ENCODE measurements at places on chromosomes 2 and 18. TPM values are rescaled to one million over a fixed set of nuclear protein-coding genes. Genes with fewer than 3 reads are reported as not detected.

Gene SGPP2
- 22.4 TPM for total RNA-seq

GRCh38 chr2:201699416-201699815 is 972 bp upstream of the MPP4 start:
- peaks cover 39% of the 10 kb centered on the region for H3K4me1 ChIP-seq
- peak overlapping the region; percentile 12 for H3K4me3 ChIP-seq
- no peak for DNase-seq
- no peak overlapping the region for H3K27ac ChIP-seq
- H3K27me3 ChIP-seq: no peaks in the 10 kb centered on the region

Gene CRACDL
- total RNA-seq: 6.2 TPM

Gene UBXN4
- 101 TPM for total RNA-seq

All from type B pancreatic cell (in vitro differentiated cells).